ENCODE measurements at places on chromosomes 3 and 15. TPM values are rescaled to one million over a fixed set of nuclear protein-coding genes. Genes with fewer than 3 reads are reported as not detected.

DNA sequence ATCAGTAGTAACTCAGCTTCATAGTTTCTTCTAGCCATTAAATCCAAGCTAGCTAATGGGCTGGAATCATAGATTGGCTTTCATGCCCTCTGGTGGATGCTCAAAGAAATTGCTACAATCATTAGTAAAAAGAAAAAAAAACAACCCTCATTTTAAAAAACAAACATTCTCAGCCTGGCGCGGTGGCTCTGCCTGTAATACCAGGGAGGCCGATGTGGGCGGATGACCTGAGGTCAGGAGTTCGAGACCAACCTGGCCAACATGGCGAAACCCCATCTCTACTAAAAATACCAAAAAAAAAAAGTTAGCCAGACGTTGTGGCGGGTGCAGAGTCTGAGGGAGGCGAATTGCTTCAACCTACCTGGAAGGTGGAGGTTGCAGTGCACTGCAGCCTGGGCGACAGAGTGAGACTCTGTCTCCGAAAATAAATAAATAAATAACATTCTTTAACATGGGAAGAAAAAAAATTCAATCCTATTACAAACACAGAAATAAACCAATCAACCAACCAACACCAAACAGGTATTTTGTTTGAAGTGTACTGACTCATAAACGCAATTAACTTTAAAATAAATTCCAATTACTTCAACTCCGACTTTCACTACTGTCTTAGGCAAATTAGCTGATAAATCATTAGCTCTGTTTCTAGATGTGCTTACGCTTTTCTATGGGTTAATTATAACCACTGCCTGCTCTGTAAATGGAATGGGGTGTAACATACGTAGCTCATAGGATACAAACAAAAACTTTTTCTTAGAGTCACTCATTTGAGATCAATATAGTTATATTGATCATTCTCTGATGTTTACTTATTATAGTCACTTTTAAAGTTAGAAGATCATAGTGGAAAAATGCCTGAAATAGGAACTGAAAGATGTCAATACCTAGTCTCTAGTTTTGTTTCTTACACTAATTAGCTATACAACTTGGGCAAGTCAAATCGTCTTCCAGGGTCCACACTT is 24.9 kb downstream of the TMEM207 start:
- DNase-seq: peak; percentile 36
- H3K36me3 ChIP-seq: no peaks in the 10 kb centered on the region
- H3K27ac ChIP-seq: no peak overlapping the region
- H3K27me3 ChIP-seq: no peaks in the 10 kb centered on the region
- no peaks in the 10 kb centered on the region for H3K4me1 ChIP-seq

DNA sequence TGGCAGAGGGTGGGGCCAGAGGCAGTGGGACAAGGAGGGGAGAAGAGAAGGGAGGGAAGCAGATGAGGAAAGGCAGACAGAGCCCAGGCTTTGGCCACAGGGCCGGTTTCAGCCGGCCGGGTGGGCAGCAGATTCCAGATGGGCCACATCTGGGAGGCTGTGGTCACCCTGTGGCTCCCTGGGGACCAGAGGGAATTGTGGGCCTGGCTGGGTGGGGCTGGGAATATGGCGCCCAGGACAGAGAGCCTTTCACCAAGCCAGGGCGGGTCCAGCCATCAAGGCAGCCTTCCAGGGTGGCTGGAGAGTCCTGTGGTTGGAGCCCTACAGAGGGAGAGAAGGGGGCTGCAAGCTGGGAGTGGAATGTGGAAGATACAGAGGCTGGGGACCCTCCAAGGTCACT is 18.9 kb downstream of the PTH1R start:
- H3K4me3 ChIP-seq: no peak overlapping the region
- no peaks in the 10 kb centered on the region for H3K4me1 ChIP-seq
- H3K36me3 ChIP-seq: no peaks in the 10 kb centered on the region

DNA sequence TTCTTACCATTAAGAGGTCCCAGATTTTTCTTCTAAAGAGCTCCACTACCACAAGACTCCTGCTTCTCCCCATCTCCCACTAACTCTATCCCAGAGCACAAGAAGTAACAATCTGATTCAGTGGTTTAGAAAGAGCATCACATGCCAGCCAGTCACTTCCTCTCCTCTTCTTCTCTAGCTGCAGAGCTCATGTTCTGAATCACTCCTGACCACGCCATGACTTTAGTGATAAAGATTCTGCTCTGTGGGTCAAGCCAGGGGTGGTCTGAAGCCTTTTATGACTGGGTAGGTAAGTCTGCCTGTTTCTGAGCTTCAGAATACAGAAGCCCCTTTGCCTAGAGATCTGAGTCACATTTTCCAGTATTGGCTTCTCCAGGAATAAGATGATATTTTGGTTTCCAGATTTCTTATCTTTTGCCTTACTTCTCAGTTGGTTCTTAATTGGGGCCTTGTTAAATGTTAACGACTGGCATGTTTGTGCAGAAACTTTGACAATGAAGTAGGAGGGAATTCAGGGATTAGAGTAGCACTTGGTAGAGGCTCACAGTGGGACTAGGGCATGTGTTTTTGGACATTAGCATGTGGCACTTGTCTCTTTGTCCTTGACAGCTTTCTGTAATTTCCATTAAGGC is 27.6 kb upstream of the ADAMTSL3 start:
- no peaks in the 10 kb centered on the region for H3K27me3 ChIP-seq
- no peak overlapping the region for H3K27ac ChIP-seq
- no peaks in the 10 kb centered on the region for H3K4me1 ChIP-seq
- no peaks in the 10 kb centered on the region for H3K36me3 ChIP-seq

DNA sequence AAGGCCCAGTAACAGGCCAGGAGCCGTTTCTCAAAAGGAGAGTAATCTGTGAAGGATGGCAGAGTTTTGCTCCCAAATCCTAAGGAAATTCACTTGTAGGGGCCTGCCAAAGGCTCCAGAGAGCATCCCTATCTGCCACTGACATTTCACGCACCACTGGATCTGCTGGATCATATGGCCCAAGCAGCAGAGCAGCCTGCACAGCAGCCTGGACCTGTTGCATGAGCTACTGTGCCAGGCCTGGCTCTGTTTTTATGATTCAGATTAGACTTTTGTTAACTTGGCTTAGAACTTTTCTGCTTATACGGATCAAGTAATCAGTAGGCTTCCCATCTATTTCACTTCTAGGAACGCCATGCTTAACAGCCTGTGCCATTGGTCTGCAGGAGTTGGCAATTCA is 70.7 kb downstream of the CHRD start:
- no peaks in the 10 kb centered on the region for H3K4me1 ChIP-seq
- H3K4me3 ChIP-seq: no peak overlapping the region
- no peak for DNase-seq

DNA sequence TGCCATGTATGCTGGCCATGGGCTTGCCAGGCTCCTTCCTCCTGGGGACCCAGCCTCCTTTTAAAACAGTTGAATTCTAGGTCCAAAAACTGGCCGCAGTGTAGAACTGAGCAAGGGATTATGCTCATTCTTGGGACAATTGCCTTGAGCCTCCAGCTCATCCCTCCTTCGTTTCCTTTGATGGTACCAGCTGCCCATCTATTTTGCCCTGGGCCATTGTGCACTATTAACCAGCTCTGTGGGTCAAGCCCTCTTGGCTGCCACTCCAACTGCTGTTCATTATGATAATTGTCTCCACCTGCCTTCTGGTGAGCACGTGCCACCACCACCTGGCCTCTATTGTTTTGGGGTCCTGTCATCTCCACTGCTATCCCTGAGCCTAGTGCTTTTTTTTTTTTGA is 75.8 kb upstream of the SYN2 start:
- no peak overlapping the region for H3K27ac ChIP-seq
- no peak overlapping the region for H3K4me3 ChIP-seq
- H3K36me3 ChIP-seq: no peaks in the 10 kb centered on the region
- DNase-seq: no peak

Gene GOLGA8B
- 79.5 TPM for total RNA-seq

Gene CPNE9
- not detected for total RNA-seq

GRCh38 chr3:123800362-123800682 is 83.8 kb downstream of the MYLK start:
- H3K27ac ChIP-seq: no peak overlapping the region
- H3K4me1 ChIP-seq: no peaks in the 10 kb centered on the region
- DNase-seq: no peak
- 0 out of 3 replicates have a peak, but pooled peaks cover 2% of the 10 kb centered on the region for H3K27me3 ChIP-seq
- H3K36me3 ChIP-seq: no peaks in the 10 kb centered on the region
- no peak overlapping the region for H3K4me3 ChIP-seq

Gene SLC30A4
- total RNA-seq: 0.56 TPM

Gene UACA
- 0.33 TPM for total RNA-seq

Gene ICE2
- 69.7 TPM for total RNA-seq

GRCh38 chr15:35728219-35728940 is 182.4 kb upstream of the DPH6 start:
- no peak overlapping the region for H3K4me3 ChIP-seq
- H3K27me3 ChIP-seq: no peaks in the 10 kb centered on the region
- no peak for DNase-seq
- no peak overlapping the region for H3K27ac ChIP-seq
- no peaks in the 10 kb centered on the region for H3K4me1 ChIP-seq
- H3K36me3 ChIP-seq: no peaks in the 10 kb centered on the region

GRCh38 chr15:60004846-60005351 is 788 bp downstream of the FOXB1 start:
- no peak overlapping the region for H3K4me3 ChIP-seq
- H3K36me3 ChIP-seq: no peaks in the 10 kb centered on the region
- H3K4me1 ChIP-seq: no peaks in the 10 kb centered on the region
- H3K27me3 ChIP-seq: peaks cover 39% of the 10 kb centered on the region
- no peak overlapping the region for H3K27ac ChIP-seq
- no peak for DNase-seq
